ENCODE measurements at places on chromosomes 16 and 17.

DNA sequence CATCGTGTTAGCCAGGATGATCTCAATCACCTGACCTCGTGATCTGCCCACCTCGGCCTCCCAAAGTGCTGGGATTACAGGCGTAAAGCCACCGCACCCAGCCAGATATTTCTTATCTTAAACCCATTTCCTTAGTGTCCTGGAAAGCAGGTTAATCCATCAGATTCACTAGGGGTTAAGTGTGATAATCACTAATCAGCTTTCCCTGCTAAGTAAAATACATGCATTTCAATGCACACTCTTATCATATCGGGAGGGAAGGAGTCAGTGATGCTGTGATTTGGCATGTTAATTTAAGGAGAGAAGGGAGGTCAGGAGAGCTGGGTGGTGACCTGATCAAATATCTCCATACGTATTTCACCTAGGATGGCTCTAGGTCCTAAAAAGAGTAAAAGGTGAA is 29.1 kb downstream of the STAT3 start:
- DNase-seq = no peak
- H3K4me3 ChIP-seq = no peak overlapping the region
- H3K27ac ChIP-seq = no peak overlapping the region
- H3K27me3 ChIP-seq = no peaks in the 10 kb centered on the region
- no peaks in the 10 kb centered on the region for H3K36me3 ChIP-seq

DNA sequence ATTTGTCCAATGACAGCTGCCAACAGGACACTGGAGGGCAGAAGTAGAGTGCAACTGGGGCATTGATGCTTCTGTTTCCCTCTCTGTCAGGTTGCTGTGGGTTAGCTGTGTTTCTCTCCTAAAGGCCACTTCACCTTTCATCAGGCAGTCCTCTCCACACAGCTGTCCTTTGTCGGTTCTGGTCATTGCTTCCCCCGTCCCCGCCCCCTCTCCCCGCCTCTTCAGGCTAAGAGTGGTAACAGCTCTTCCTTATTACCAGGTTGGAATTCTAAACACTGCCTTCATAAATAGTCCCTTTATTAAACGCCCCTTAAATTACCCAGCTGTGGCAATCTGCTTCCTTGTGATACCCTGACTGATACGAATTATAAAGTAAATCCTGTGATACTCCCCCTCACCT is 31.8 kb upstream of the NSRP1 start:
- DNase-seq = no peak
- H3K27me3 ChIP-seq = no peaks in the 10 kb centered on the region
- H3K27ac ChIP-seq = no peak overlapping the region
- H3K4me1 ChIP-seq = no peaks in the 10 kb centered on the region
- no peak overlapping the region for H3K4me3 ChIP-seq
- H3K36me3 ChIP-seq = no peaks in the 10 kb centered on the region

- no peak overlapping the region for H3K4me3 ChIP-seq
- no peak for DNase-seq
- peaks cover 3% of the 10 kb centered on the region for H3K4me1 ChIP-seq
- H3K27me3 ChIP-seq = no peaks in the 10 kb centered on the region
- no peaks in the 10 kb centered on the region for H3K36me3 ChIP-seq
Observed at GRCh38 chr16:11340710-11341109, 4.5 kb upstream of the RMI2 start.

GRCh38 chr16:54194334-54194743 is 92.2 kb downstream of the IRX3 start:
- H3K27ac ChIP-seq = peak overlapping the region; percentile 66
- H3K36me3 ChIP-seq = no peaks in the 10 kb centered on the region
- no peak for DNase-seq
- no peaks in the 10 kb centered on the region for H3K4me1 ChIP-seq
- no peaks in the 10 kb centered on the region for H3K27me3 ChIP-seq

GRCh38 chr17:80992948-80993624 is 1.4 kb downstream of the CHMP6 start:
- peaks cover 28% of the 10 kb centered on the region for H3K36me3 ChIP-seq
- peak overlapping the region; percentile 99 for H3K4me3 ChIP-seq
- no peak overlapping the region for H3K27ac ChIP-seq
- no peaks in the 10 kb centered on the region for H3K27me3 ChIP-seq
- DNase-seq = no peak

DNA sequence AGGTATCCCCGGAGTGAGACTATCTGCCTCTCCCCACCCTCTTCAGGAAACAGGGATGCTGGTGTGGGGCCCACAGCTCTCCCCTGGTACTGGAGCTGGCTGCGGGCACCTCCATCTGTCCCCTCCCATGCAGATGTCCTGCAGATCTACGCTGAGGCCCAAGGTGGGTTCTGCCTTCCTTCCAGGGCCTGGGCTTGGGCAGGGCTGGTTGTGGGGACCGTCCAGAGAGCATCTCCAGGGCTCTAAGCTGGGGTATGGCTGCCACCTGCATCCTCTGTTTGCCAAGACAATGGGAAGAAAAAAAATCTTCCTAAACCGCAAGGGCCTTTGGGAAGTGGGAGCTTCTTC is 12.9 kb downstream of the ZNF213 start:
- peaks cover 15% of the 10 kb centered on the region for H3K4me1 ChIP-seq
- no peak overlapping the region for H3K27ac ChIP-seq
- no peak for DNase-seq
- H3K27me3 ChIP-seq = no peaks in the 10 kb centered on the region
- no peak overlapping the region for H3K4me3 ChIP-seq
- H3K36me3 ChIP-seq = peaks cover 4% of the 10 kb centered on the region

DNA sequence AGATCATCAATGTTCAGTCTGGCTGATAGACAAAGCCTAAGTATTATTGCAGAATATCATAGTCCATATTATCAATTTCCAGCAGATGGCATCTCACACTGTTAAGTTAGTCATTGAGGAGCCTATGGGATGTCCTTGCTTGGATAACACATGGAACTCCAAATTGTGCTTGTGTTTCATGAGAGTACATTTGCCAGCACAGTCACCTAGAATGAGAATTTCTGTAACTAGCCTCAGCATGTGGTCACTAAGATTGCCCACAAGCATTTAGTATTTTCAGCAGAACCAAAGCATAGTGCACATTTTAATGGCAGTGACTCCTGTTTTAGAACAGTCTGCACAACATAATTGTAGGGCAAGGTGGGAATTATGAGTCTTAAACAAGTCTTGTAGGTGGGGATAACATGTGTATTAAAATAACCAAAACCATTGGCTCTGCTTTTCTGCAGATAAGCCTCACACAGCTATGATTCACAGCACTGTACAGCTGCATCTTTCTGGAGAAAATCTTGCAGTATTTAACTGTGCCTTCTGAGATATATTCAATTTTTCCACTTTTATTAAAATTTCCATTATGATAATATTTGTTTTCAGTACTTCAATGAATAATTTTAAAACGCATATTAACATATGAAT is 882.8 kb upstream of the SOX9 start:
- H3K27ac ChIP-seq = no peak overlapping the region
- no peaks in the 10 kb centered on the region for H3K4me1 ChIP-seq
- DNase-seq = no peak
- no peak overlapping the region for H3K4me3 ChIP-seq

DNA sequence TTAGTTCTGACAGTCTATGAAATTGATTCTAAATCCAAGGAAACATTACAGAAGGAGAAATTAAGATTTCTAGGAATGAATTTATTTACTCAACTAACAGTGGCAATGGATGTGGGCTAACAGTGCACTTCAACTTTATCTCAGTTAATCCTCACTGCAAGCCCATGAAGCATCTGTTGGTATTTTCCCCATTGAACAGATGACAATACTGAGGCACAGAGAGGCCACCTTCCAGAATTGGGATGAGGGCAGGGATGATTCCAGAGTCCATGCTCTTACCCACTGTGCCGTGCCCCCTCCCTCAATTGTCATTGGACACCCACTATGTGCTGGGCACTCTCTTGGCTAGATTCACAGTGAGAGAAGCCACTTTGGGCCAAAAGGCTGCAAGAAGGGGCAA is 89.0 kb downstream of the XYLT1 start:
- H3K27me3 ChIP-seq = no peaks in the 10 kb centered on the region
- no peak overlapping the region for H3K27ac ChIP-seq
- peaks cover 32% of the 10 kb centered on the region for H3K4me1 ChIP-seq
